ENCODE measurements at places on chromosomes 5 and 9.

GRCh38 chr5:90528601-90529193 lies 687 bp downstream of the LYSMD3 start:
- peak; percentile 22 for DNase-seq

DNA sequence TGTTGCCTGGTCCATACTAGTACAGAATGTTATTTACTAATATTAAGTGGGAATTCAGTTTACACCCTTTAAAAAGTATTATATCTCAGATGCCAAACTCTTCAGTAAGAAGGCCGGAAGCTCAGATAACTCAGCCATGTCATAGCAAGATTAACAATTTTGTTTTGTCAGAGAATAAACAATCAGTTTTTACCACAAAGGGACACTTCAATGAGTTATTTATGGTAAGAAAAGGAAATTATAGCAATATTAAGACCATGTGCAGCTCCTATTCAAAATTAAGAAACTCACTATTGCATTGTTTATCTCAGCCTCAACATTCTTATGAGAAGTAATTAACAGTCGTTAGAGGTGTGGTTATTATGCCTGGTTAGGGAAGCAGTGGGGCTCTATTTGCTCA lies 13.1 kb upstream of the ARL15 start:
- DNase-seq, result no peak

DNA sequence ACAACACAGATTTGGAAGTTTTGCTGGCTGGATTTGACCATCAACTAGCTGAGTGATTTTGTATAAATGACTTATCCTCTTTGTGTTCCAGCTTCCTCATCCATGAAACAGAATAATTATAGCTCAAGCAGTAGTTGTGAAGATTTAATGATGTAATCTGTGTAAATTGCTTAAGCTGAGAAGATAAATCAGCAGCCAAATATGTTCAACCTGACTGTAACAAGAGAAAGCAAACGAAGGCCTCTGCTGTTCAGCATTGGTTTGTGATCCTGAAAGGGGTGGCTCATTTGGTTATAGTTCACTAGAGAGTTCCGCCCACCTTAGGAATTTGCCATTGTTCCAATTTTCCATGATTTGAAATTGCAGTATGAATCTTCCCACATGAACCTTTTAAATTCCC lies 75.7 kb upstream of the CCDC112 start:
- peak; percentile 46 for DNase-seq

GRCh38 chr9:29129763-29130162 lies 1556.5 kb upstream of the C9orf72 start:
- no peak for DNase-seq

Measured in forelimb muscle (tissue), 1 donor.